ENCODE measurements at places on chromosomes 13 and 19.
A peak's percentile ranks its signal among the peaks of the same experiment; 100 is the strongest.

GRCh38 chr19:28388988-28389387 is 824.0 kb downstream of the UQCRFS1 start:
- DNase-seq: no peak

DNA sequence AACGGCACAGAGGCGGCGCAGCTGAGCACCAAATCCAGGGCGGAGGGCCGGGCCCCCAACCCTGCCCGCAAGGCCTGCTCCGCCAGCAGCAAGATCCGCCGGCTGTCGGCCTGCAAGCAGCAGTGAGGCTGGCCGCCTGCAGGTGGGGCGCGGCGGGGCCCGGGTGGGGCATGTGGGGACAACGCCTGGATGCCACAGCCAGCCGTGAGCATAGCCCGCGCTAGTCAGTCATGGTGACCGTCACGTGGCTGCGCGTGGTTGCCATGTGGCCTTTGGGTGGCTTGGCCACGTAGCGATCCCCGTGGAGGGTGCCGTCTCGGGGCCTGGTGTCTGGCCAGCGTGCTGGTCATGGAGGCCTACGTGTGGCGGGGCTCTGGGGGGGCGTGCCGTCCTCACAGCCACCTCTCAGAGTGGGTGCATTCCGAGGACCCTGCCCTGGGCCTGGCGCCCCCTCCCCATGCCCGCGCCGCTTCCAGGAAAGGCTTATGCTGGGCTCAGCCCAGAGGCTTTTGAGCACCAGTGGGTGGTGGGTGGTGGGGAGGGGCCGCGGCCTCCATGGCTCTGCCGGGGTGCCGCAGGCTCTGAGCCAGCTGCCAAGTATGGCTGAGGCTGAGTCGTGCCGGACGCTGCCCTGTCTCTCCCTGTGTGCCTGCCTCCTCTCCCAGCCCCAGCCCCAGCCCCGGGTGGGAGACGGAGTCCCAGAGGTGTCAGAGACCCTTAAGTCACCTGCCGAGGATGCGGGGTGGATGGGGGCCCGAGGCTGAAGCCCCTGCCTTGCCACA is 11.1 kb downstream of the CBARP start:
- DNase-seq: no peak

DNA sequence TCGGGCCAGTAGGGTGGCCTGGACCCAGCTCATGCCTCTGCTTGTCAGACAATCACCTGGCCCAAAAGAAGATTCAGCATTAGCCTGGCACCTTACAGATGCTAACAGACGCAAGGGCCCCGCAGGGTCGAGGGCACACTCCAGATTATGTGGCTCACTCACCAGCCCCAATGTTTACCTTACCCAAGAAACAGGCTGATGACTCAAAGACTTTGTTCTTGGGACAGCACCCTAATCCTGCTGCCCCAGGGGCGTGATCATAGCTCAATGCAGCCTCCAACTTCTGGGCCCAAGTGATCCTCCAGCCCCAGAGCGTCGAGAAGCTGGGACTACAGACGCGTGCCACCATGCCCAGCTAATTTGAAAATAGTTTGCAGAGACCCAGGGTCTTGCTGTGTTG is 9.8 kb downstream of the ECSIT start:
- no peak for DNase-seq

DNA sequence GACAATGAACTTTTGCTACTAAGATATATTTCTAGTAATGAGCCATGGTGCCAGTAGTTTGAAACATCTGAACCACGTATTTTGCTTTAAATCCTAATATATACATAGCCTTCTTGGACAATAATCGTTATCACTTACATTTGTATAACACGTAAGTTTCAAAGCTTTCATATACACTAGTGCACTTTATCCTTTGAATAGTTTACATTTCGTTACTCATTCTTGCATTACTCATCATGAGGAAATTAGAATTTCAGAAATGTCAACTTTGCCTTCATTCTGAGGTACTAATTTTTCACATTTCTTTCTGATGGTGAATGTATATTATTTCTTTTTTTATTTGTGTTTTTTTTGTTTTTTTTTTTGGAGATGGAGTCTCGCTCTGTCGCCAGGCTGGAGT is 5.8 kb downstream of the KBTBD7 start:
- no peak for DNase-seq

- no peak for DNase-seq
Measured at GRCh38 chr19:13299838-13300237, 149.6 kb downstream of the IER2 start.

GRCh38 chr13:21100211-21100610 is 38.8 kb upstream of the LATS2 start:
- no peak for DNase-seq

GRCh38 chr13:78595495-78596398 is 7.6 kb downstream of the POU4F1 start:
- DNase-seq: peak; percentile 16

DNA sequence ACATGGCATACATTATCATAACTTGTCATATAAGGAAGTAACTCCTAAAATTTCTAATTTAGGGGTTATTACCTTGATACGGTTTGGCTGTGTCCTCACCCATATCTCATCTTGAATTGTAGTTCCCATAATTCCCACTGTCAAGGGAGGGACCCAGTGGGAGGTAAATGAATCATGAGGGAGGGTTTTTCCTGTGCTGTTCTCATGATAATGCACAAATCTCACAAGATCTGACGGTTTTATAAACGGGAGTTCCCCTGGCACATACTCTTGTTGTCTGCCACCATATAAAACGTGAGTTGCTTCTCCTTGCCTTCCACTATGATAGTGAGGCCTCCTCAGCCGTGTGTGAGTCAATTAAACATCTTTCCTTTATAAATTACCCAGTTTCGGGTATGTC is 76.0 kb downstream of the ZDHHC20 start:
- no peak for DNase-seq

GRCh38 chr13:76732367-76732766 is 153.8 kb downstream of the KCTD12 start:
- DNase-seq: no peak

DNA sequence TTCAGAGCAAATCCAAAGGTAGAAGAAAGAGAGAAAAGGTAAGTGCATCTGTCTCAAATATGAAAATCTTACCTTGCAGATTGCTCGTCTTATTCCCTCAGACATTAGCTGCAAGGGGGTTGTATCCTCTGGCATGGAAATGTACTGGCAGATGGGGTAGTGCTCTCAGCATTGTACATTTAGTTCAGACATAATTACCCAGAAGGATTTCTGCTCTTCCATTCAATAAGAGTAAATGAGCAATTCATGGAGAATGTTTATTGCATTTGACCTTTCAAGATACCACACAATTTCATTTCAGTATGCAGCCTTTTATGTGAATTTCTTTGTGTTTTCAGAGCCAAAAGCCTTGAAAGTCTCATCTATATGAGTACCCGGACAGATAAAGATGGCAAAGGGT is 63.8 kb downstream of the SCEL start:
- no peak for DNase-seq

GRCh38 chr13:18962168-18962734 is 219.4 kb downstream of the TUBA3C start:
- DNase-seq: no peak

- no peak for DNase-seq
Measured at GRCh38 chr13:112683581-112683980, 6.3 kb upstream of the ATP11A start.

GRCh38 chr13:24505756-24506155 is 6.8 kb downstream of the PARP4 start:
- no peak for DNase-seq

DNA sequence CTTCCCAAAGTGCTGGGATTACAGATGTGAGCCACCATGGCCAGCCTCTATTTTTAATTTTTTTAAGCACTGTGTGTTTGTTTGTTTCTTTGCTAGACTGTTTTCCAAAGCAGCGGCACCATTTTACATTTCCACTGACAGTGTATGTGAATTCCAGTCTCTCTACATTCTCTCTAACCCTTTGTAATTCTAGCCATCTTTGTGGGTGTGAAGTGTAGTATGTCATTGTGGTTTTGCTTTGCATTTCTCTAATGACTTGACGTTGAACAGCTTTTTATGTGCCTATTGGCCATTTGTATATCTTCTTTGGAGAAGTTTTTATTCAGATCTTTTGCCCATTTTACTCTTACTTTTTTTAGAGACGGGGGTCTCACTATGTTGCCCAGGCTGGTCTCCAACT is 11.6 kb downstream of the PNPLA6 start:
- no peak for DNase-seq

- DNase-seq: no peak
Measured at GRCh38 chr19:47351548-47351947, 2.4 kb downstream of the DHX34 start.

DNA sequence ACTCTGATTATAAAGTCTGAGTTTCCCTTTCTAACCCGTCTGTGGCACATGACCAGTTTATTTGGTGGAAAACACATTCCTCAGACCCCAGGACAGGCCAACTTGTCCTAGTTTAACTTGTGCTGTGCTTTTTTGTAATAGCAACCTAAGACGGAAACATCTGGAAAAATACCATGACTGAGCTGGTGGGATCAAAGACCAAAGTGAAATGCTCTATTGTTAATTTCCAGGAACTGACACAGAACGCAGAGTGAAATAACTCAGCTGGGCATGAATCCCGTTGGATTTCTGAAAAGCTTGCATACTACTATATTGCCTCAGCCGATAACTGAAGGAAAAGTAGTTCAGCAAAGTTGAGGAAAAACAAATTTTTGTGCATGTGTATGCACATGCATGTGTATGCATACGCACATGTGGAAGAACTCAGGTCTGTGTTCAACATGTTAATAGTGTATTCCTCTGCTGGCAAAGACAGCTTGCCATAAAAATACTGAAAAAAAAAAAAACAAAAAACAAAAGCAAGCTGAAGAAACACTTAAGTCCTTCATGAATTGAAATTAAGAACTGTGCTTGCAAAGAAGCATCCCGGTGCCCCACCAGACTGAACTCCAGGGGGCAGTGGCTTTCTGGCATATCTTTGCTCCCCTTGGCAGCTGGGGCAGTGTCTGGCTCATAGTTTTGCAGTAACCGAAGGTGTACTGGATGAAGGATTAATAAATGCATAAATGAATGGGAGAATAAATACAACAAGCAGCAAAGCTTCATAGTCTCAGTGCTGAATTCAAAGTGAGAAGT is 187.8 kb downstream of the LHFPL6 start:
- DNase-seq: no peak

GRCh38 chr13:99310382-99311031 is 3.3 kb upstream of the GPR183 start:
- DNase-seq: no peak

DNA sequence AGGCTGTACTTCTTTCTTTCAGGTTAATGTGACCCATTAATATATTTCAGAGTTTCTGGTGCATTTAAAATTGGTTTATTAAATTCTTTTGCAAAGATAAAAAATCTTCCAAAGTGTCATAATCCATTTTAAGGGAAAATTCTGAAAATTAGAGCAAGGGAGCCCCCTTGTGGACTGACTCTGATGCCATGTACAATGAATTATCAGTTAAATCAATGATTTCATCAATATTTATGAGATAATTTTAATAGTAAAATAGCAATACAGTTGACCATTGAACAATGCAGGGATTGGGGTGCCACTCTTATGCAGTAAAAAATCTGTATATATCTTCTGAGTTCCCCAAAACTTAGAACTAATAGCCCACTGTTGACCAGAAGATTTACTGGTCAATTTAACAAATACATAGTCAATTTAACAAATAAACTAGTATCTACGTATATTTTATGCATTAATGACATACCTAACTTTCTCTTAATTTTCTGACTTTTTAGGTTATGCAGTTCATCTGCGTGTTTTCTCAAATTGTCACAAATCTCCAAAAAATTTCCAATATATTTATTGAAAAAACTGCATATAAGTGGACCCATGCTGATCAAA is 479.1 kb upstream of the MIR17HG start:
- no peak for DNase-seq

- DNase-seq: no peak
Measured at GRCh38 chr13:50990065-50990817, 80.7 kb downstream of the RNASEH2B start.

GRCh38 chr19:6697291-6697690 is 23.2 kb downstream of the C3 start:
- no peak for DNase-seq

DNA sequence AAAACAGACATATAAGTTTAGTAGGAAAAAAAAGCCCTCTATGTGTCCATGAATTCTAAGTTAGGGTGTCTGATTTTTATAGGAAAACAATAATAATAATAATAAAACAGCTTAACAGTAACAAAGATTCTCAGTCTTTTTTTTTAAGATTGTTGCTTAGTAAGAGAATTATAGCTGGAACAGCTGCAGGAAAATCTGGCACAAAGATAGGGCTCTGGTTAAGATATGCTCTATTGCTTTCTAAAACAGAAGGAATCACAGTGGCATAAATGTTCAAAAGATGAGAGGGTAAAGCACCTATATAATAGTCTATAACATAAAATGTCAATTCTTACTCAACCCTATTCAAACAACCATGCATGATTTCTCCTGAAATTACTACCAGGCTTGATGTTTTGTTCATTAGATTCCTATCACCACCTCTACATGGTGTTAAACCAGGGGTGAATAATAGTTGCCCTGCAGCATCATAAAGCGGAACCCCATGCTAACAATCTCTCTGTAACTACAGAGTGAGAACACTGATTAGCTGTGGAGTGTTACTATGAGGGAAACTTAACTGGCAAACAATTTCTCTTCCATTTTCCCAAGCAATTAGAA is 541.4 kb upstream of the MIR17HG start:
- DNase-seq: no peak

GRCh38 chr13:113970810-113971470 is 2.9 kb downstream of the C13orf46 start:
- no peak for DNase-seq

GRCh38 chr13:89554801-89555200 is 1792.7 kb upstream of the MIR17HG start:
- no peak for DNase-seq

- no peak for DNase-seq
Measured at GRCh38 chr13:75771818-75772217, 135.7 kb downstream of the LMO7 start.

GRCh38 chr13:112066624-112067004 is 335 bp upstream of the SOX1 start:
- DNase-seq: no peak

DNA sequence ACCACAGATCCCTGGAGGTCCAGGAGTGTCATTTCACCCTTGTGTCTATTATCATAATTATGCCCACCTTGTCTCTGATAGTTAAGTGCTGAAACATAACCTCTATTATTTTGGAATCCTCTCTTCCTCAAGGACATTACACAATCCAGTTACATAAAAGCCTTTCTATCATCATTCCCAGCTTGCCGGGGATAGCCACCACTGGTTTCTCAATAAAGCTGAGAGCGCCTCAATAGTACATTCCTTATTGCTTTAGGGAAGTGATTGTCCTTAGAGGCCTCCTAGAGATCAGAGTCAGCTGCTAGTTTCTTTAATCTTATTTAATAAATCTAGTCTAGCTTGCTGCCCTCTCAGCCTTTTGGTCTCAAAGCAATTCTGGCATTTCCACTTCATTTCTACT is 490.0 kb upstream of the ATXN8OS start:
- DNase-seq: no peak

GRCh38 chr13:27182054-27182453 is 10.4 kb upstream of the USP12 start:
- no peak for DNase-seq

GRCh38 chr13:80547341-80547740 is 206.4 kb upstream of the SPRY2 start:
- no peak for DNase-seq

- no peak for DNase-seq
Measured at GRCh38 chr19:45645068-45645630, 6.0 kb upstream of the EML2 start.
